Right forelimb (tissue), 1 donor: ENCODE measurements at places on chromosomes 7 and 10.
A peak's percentile ranks its signal among the peaks of the same experiment; 100 is the strongest.

DNA sequence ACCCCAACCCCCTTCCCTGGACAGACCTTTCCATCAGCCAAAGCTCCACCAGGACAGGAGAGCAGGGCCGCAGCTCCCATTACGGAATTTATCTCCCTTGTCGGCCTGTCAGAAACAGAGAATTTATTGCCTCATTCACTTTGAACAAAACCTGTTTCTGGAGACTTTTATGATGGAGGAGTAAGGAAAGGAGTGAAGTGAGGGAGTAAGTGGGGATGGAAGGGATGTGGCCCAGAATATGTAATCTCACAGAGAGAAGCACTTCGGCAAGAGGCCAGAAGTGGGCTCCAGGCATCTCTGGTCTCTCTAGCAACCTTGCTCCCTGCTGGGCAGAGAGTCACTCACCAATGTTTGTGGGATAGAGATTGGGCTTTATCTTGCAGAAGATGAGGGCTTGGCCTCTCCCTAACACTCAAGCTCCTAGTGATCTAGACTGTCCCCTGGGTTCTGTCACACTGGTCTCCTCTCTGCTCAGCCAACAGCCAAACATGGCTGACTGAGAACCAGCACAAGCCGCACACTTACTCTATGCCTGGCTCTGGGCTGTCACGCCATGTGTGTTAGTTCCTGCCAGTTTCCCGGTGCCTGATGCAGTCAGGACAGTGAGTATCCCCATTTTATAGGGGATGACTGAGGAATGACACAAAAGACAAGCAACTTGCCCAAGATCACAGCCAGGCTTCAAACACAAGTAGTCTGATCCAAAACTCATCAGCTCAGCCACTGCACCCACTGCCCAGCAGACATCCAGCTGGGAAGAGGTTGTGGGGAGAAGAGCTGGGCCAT lies 149.4 kb upstream of the ZMIZ1 start:
- DNase-seq: no peak

DNA sequence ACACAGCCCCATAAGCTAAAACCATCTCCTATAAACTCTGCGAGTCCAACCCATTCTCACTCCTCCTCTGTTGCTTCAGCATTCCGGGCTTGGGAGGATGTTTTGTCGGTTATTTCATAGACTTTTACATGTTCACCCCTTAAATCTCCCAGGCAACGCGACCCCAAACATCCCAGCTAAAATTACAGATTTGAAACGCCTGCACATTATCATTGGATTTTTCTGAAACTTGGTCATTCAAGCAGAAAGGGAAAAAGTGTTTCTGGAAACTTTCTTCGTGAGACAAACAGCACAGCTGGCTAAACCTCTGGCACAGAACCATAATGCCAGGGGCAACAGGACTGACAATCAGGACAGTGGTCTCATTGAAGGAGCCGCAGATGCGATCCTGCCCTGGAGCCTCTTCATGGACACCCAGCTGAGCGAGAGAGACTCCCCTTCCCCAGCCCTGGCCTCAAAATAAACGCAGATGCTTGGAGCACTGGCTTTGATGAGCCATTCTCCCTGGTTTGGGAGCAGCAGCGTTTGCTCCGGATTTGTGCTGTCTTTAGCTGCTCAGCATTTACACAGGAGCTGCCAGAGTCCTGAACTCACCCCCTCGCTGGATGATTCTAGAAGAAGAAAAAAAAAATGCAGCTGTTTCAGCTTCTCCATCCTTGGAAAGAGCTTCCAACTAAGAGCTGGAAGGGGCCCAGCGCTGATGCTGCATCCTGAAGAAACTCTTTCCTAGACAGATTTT lies 30.1 kb downstream of the AFAP1L2 start:
- peak; percentile 84 for DNase-seq

DNA sequence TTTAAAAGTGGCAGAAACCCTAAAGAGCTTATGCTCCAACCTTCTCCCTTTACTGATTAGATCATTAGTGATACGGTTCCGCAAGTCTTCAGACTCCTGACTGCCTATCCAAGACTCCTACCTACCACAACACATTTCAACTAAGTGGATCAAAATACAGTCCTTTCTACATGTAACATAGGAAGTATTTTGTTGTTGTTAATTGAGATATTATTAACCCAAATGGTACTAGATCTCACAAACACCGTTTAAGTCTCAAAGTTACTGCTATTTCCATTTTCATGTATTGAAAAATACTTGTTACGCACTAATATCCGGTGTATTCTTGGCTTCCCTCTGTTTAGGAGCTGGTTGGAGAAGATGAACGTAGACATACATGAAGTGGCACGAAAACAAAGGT lies 1.1 kb downstream of the FAM237B start:
- DNase-seq: no peak

GRCh38 chr10:35827783-35828182 lies 185.7 kb upstream of the FZD8 start:
- DNase-seq: no peak

DNA sequence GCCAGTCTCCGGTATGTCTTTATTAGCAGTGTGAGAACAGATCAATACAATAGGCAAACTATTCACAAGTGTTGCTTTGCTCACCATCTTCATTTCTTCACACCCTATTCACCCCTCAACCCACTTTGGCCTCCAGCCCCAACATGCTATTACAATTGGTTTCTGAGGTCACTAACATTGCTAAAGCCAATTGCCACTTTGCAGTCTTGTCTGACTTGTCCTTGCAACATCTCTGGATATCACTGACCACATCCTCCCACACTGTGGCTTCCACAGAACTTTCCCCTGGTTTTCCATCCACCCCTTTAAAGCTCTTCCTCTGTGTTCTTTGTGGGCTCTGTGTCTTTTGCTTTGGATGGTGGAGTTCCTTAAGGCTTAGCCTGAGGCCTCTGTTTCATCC lies 5.2 kb upstream of the APBB1IP start:
- DNase-seq: no peak

- no peak for DNase-seq
These were observed 623.8 kb downstream of the SUGCT start for GRCh38 chr7:40758590-40758989.

DNA sequence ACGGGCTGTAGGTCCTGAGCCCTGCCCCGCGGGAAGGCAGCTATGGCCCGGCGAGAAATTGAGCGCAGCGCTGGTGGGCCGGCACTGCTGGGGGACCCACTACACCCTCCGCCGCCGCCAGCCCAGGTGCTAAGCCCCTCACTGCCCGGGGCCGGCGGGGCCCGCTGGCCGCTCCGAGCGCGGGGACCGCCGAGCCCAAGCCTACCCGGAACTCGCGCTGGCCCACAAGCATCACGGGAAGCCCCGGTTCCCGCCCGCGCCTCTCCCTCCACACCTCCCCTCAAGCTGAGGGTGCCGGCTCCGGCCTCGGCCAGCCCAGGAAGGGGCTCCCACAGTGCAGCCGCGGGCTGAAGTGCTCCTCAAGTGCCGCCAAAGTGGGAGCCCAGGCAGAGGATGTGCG lies 5.5 kb upstream of the CACUL1 start:
- no peak for DNase-seq

GRCh38 chr10:49106451-49106850 lies 8.9 kb downstream of the VSTM4 start:
- no peak for DNase-seq

DNA sequence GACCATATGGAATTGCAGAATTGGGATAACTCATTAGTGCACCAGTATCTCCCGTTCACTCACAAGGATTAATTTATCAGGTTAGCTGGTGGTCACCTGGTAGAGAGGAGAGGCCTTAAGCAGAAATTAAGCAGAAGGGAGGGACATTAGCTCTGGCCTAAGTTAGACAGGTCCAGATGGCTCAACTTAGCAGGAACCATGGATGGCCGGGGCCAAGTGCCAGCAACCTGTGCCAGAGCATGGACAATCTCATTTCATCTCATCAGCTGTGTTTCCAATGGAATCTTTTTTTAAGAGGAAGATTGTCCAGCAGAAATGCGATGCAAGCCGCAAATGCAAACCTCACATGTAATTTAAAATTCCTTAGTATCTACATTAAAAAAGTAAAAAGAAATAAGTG lies 82.2 kb downstream of the JCAD start:
- DNase-seq: no peak

GRCh38 chr7:29599026-29599425 lies 35.4 kb downstream of the PRR15 start:
- no peak for DNase-seq

GRCh38 chr7:30776971-30777370 lies 5.8 kb downstream of the MINDY4 start:
- DNase-seq: no peak

DNA sequence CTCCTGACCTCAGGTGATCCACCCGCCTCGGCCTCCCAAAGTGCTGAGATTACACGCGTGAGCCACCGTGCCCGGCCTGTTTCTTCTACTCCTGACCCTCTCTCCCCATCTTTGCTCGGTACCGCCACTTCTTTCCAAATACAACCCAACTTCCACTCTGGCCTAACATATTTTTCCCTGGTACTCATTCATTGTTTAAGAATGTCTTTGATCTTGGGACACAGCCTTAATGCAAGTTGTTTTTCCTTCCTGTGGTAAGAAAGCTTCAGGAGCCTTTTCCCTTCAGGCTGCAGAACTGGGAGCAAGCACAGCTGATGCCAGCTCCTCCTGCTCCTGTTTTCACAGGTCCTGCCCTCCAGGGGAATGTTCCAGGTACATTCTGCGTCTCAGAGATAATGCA lies 13.7 kb downstream of the CALML3 start:
- no peak for DNase-seq

DNA sequence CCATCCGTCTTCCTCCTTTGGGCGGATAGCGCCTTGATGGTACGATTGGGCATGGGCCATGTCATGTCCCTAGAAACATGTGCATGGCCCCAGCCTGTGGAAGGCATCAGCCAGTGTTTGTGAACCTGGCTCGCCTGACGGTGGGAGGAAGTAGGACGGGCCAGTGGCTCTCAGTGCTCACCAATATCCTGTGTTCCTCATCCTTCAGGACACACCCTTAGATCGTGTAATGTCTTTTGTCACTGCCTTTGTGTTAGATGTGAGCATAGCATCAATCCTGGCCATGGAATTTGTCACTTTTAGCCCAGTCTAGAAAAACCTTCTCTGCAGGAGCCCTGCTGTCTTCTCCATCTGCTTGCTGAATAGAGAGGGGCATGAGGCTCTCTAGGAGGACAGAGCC lies 77.6 kb downstream of the PFKFB3 start:
- no peak for DNase-seq

DNA sequence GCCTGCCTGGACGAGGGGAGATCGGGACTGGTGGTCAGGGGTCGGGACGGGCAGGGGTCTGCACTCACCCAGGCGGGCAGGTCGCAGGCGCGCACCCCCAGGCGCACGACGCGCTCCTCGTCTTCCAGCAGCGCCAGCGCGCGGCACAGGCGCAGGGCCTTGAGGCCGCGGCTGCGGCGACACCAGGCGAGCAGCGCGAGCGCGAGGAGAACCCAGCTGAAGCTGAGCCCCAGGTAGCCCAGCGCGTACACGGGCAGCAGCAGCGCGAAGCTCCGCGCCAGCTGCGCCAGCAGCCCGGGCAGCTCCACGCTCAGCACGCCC lies 328 bp downstream of the ESYT2 start:
- no peak for DNase-seq

DNA sequence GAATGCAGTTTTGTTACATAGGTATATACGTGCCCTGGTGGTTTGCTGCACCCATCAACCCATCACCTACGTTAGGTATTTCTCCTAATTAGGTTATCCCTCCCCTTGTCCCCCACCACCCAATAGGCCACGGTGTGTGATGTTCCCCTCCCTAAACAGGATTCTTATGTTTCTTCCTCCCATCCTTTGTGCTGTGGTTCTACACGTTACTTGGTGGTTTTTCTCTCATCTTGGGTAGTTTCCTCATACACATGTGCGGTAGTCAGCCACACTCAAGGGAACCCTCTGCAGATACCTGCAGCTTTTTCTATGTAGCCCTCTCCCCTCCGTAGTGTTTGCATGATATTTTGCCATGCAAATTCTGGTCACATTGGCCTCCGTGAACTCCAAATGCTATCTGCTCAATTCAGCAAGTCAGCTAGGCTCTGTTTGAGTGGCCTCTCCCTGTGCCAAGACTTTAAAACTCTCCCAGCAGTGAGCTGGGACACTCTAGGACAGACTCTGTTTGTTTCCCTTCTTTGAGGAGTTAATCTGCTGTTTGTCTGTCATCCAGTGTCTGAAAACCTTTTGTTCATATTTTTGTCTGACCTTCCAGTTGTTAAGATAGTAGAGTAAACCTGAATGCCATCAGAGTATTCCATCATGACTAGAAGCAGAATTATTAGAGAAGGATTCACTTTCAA lies 41.0 kb downstream of the RABGEF1 start:
- no peak for DNase-seq

DNA sequence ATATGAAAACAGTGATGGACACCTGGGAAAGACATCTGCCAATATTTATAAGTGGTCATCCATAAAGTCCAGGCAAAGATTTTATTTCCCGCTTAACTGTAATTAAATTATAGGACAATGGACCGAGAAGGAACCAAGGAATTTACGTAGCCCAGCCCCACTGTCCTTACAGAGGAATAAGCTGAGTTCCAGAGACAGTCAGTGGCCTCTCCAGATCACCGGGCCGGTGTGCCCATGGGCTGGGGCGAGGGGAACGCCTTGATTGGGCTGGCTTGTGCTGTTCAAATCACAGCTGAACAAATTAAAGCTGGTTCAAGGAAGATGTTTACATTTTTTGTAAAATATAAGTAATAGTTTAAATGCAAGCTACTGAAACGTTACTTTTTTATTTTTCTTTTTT lies 40.7 kb downstream of the PFKP start:
- no peak for DNase-seq

GRCh38 chr10:21501091-21501490 lies 24.4 kb downstream of the SKIDA1 start:
- no peak for DNase-seq

GRCh38 chr7:131008840-131009711 lies 275.1 kb upstream of the KLF14 start:
- DNase-seq: no peak

- DNase-seq: no peak
These were observed 643 bp downstream of the KAT6B start for GRCh38 chr10:74827045-74827441.

DNA sequence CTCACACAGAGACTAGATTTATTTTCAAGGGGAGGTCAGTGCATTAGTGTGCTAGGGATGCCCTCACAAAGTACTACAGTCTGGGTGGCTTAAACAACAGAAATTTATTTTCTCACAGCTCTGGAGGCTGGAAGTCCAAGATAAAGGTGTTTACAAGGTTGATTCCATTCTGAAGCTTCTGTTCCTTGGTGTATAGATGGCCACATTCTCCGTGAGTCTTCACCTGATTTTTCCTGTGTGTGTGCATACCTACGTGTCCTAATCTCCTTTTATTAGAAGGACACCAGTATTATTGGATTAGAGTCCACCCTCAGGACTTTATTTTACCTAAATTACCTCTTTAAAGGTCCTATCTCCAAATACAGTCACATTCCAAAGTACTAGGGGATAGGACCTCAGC lies 91.7 kb upstream of the FRMD4A start:
- no peak for DNase-seq

- DNase-seq: no peak
These were observed 29.5 kb upstream of the ZNF107 start for GRCh38 chr7:64636386-64636785.

DNA sequence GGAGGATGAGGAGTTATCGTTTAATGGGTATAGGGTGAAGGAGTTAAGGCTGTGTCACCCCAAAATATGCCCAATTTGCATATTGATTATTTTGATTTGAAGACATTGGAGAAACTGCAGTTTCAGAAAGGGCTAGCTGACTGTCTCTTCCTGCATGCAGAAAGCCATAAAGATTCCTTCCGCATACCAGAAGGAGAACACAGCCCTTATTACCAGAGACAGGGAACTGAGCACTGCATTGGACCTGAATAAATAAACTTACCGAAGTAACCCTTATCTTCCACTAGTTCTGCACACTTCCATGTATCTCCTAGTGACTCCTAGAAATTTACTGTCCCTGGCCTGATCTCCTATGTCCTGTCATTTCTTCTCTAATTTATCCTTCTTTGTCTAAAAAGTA lies 821.9 kb upstream of the AUTS2 start:
- DNase-seq: no peak

GRCh38 chr10:97572214-97572989 lies at the start of gene ANKRD2:
Gene ANKRD2, plus strand, starts transcription at chr10:97572779. Its CDS starts 10 bp downstream, at chr10:97572789.
- DNase-seq: peak; percentile 81
